ENCODE measurements at places on chromosomes 16 and 17.

DNA sequence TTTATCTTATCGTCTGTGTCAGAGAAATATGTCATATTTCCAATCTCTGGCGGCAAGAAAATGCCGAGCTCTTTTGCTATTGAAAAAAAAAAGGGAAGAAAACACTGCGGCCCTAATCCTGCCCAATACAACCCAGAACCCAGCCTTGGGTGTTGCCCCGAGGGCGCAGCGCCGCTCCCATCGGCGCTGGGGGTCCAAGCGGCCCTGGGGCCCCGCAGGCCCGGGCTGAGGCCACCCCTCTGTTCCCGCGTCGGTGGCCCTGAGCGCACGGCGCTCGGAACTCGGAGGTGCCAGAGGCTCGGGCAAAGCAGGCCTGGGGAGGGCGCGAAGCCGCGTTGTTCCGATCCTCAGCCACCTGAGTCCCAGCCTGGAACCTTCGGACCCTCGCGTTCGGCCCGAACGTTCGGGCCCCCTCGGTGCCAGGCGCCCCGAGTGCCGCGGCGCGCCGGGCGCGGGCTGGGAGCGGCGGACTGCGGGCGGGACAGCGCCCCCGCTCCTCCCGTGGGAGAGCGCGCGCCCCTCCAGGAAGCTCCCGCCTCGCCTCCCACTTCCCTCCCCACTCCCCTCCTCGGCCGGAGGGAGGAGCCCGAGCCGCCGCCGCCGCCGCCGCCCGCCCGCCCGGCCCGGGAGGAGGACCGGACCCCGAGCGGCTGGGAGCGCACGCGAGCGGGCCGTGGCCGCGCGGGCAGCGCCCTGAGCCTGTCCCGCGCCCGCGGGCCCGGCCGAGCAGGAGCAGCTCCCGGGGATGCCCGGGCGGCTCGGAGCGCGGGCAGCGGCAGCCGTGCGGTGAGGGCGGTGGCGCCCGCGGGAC, at the start of gene CPNE2:
CPNE2 (plus strand) TSS at position 609 of the 811 bp plus-strand sequence. CDS start 18,160 bp downstream, outside the sequence.
- DNase-seq: peak; percentile 17

DNA sequence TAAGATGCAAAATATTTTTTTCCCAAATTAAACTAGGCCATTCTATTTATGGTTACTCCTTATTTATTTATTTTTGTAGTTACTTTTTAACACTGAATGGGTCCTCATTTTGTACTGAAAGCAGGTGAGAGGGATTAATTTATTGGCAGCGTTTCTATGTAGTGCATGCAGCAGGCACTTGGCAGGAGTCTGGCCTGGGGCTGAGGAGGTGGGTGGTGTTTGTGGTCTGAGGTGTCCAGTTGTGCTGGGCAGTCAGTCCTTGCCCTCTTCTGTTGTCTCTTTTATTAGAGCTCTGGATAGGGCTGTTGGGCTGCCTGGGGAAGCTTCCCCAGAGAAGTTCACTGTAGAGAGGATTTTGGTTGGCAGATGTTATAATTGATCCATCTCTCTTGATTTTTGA, 12.7 kb downstream of the SEC14L1 start:
- DNase-seq: no peak

- DNase-seq: no peak
These were observed 59.5 kb downstream of the RPTOR start for GRCh38 chr17:80604009-80604669.

DNA sequence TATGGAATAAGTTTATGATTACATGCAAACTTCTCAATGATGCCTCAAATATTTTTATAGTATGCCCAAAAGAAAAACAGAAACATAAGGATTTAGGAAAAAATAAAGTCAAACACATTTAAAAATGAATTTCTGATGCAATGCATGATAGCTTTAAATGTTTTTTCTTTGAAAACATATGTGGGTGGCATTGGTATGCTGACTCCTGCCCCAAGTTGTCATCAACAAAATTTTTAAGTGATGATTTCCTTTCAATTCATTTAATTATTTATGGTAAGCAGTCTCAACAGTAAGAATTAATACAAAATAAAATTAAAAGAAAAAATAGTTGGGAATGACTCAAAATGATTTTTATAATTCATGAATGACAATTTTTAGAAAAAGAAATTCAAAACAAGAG, 104.9 kb downstream of the CEP112 start:
- no peak for DNase-seq

DNA sequence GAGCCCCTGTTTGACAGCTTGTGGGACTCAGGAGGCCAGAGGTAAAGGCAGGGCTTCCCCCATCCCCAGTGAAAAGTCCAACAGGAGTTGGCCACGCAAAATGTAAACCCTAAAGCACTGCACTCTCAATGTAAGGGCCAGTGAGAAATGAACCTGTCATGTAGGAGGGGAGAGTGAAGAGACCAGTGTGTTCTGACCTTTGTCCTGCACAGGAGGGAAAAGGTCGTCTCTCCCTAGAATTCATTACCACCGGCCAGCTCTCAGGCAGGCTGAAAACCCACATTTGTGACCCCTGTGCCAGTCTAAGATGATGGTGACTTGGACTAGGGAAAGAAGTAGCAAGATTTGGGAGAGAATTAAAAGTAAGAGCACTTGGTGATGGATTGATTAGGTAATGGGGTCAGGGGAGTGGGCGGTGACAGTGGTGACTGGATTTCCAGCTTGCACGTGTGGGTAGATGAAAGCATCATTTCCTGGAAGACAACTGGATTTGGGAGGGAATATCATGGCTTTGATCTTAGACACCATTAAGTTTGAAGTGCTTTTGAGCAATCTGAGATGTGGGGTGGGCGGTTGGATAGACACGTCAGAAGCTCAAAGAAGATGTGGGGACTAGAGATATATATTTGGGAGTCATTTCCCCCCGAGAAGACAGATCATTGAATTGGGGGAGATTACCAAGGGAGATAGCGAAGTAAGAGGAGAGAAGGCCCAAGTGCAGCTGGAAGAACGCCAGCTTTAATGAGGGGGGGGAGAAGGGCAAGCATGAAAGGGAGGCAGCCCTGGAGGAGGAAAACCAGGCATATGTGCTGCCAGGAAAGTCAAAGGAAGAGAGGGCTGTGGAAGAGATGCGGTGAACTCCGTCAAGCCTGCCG, 119.5 kb downstream of the NTN1 start:
- no peak for DNase-seq

DNA sequence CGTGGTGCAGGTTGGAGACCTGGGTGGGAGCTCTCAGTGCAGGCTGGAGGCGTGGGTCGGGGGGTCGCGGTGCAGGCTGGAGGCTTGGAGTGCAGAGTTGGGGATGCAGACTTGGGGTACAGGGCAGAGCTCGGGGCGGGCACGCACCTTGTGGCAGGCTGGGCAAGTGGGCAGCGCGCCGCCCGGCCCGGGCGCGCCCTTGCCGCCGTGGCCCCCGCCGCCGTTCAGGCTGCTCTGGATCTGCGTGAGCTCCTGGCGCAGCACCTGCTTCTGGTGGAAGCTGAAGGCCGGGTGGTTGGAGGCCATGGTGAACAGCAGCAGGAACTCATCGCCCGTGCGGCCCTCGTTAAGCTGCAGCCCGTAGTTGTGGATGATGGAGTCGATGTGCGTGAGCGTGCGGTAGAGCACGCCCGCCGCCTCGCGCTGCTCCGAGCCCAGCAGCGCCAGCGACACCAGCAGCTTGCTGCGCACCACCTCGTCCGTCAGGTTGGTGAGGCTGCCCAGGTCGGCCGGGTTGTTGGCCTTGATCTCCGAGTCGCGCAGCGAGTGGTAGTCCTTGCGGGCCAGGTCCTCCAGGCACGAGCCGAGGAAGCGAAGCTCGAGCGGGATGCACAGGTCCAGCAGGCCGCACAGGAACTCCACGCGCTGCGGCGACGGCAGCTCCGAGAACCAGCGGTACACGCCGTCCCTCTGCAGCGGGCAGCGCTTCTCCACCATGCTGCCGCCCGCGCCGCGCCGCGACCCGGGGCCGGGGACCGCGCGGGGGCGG, 1.1 kb downstream of the ZCCHC14 start:
- DNase-seq: no peak

GRCh38 chr17:81397314-81398175, 2.3 kb downstream of the BAHCC1 start:
- no peak for DNase-seq

GRCh38 chr16:31477220-31478216, 5.4 kb upstream of the SLC5A2 start:
- no peak for DNase-seq

GRCh38 chr17:82100502-82101298, 2.7 kb upstream of the FASN start:
- DNase-seq: no peak

DNA sequence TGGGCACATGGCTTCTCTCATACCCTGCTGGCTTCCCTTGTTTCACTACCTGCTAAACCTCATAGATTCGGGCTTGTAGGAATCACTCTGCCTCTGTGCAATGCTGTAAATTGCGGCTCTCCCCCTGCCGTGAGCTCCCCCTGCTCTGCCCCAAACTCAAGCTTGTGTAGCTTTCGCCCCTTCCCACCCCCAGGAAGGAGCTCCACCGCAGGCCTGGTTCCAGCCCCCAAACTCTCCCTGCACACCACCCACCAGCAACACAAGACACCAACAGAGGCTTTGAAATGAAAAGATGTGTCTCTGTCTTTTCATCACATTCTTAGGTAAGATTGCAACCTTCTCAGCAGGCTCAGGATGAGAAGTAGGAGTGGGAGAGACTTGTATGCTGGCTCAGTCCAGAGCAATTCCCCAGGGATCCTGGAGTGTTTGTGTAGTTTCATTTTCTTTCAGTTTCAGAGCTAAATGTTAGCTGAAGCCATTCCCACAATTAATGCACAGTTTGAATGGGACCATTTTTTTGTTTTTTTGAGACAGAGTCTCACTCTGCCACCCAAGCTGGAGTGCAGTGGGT, 14.2 kb downstream of the CX3CL1 start:
- DNase-seq: no peak

DNA sequence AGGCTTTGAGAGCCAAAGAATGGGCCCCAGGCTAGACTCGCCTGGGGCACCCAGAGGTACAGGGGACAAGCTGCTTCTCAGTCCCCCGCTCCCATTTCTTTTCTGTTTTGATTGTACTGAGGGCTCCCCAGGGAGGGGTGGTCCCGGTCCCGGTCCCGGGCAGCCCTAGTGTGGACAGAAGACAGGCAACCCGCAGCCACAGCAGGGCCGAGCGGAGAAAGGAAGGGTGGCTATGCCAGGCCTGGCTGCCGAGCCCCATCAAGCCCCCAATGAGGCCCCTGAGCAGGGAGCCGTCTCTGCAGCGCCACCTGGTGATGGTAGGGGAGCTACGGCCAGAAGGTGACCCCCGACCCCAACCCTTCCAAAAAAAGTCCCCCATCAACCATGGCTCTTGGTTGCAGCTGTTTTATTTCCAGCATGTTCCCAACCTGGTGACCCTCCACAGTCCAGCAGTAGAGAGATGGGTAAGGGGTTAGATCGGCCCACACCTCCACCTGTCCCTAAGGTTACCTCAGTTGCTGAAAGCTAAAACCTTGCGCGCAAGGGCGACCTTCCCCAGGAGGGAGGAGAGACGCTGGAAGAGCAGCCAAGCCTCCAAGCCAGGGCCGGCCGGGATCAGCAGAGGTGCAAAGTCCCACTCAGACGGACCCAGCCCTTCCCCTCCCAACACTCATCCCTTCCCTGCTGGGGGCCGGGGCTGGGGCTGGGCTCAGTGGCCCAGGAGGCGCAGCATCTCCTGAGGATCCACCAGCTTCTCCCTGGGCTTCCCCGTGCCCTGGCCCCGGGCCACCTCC, 2.6 kb upstream of the GRIN2C start:
- peak; percentile 62 for DNase-seq

DNA sequence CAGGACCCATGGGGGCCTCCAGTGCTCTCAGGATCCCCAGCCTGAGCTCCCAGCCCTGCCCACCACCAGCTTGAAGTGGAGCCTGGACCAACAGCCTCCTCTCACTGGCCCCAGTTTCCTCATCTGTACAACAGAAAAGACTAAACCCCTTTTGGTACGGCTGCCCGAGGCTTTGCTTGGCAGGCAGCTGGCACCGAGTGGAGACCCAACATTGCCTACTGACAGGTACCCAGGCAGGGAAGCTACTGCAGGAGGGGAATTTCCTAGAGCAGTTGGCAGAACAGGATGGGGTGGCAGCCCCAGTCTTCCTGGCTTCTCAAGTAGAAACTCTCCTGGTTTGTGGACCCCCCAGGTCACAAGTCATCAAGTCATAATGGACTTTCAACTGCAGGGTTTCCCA, 14.2 kb downstream of the SREBF1 start:
- DNase-seq: no peak

DNA sequence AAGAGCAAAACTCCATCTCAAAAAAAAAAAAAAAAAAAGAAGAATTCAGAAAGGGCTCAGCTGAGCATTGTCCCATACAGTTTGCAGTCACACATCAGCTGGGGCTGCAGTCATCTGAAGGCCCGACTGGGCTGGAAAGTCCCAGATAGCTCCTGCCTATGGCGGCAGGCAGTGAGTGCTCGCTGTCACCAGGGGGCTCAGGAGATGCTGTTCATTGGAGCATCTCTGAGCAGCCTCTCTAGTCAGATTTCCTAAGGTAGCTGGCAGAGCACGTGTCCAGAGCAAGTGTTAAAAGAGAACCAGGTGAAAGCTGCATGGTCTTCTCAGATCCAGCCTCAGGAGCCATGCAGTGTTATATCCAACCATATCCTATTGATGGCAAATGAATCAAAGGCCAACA, 75.8 kb downstream of the WSCD1 start:
- no peak for DNase-seq

GRCh38 chr17:31433811-31434726, 42.6 kb downstream of the RAB11FIP4 start:
- DNase-seq: no peak

- DNase-seq: no peak
These were observed 8.3 kb downstream of the TANGO6 start for GRCh38 chr16:68851601-68852000.

DNA sequence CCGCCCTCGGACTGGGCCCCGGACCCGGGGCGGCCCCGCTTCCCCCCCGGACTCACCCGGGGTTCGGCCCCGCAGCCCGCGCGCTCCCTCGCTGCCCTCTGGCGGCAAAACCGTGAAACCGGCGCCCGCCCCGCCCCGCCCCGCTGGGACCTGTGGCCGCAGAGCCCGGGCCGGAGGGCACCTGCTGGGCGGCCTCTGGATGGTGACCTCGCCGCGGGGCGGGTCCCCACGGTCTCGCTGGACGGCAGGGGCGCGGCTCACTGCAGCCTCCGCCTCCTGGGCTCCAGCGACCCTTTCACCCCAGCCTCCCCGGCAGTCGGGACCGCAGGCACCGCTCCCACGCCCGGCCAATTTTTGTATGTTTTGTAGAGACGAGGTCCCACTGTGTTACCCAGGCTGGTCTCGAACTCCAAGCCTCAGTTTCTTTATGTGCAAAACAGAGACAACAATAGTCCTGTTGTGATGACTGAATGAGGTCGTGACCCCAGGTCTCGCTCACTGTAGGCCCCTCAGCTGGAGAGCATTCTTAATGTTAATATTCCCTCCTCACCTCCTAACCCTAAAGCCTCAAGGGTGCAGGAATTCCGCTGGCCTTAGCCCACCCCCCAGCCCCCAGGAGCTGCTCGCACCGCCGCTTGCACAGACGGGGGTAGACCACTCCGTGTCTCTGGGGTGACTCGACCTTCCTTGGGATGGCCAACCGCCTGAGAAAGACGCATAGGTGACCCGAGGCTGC, 33.7 kb upstream of the RPH3AL start:
- peak; percentile 66 for DNase-seq

- peak; percentile 48 for DNase-seq
These were observed 9.1 kb upstream of the PPP1R1B start for GRCh38 chr17:39617446-39618245.

All from activated CD4-positive, alpha-beta T cell treated with anti-CD3 and anti-CD28 coated beads, Interleukin-2, Interleukin-4, amounts not matched to agents 100 ng/mL and 50 ng/mL, durations not matched to agents 16 hours and 8 hours (primary cell).